ENCODE measurements at places on chromosomes 4 and X. TPM values are rescaled to one million over a fixed set of nuclear protein-coding genes. Genes with fewer than 3 reads are reported as not detected.

PRDM5 gene
- total RNA-seq = 14.2 TPM

ZMAT1 gene
- total RNA-seq = 4.1 TPM

DNA sequence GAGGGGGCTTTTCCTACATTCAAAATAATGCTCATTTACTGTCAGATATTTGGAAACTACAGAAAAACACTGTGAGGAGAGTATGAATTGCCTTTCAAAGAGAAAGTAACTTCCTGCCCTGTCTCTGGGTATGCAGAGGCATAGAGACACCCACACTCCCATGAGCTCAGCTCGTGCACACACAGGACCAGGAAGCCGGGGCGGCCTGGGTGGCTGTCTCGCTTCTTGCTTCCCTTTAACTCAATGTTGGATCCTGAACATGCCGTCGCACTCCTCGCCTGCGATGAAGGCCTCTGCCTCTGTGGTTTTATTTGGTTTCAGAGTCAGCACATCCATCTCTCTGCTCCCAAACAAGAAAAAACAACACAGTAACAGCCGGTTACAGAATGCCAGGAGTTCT lies 40.1 kb upstream of the GPR78 start:
- no peak for DNase-seq

SSX2B gene
- total RNA-seq = not detected

GAGE2A gene
- not detected for total RNA-seq

SSX2 gene
- total RNA-seq = not detected

- peak; percentile 29 for DNase-seq
These were observed 212.4 kb upstream of the TTC29 start for GRCh38 chr4:147157860-147158701.

- DNase-seq = peak; percentile 27
These were observed 14.1 kb downstream of the RAB40AL start for GRCh38 chrX:102950908-102951866.

PRAF2 gene
- total RNA-seq = 20.1 TPM

DNA sequence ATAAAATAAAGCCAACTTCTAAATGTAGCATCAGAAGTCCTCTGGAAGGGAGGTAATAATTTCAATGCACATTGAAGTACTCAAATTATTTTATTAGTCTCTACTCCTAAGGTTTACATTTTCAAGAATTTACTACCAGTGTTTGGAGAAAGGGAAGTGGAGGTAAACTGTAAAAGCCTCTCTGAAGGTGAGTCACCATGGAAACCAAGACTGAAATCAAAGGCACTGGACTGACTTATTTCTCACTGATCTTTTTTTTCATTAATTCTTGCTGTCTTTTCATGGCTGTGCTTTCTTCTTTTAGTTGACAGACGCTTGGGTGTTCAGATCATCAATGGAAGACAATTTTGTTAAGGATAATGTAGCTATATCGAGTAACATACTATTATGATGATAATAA lies 9.7 kb downstream of the SLC39A8 start:
- DNase-seq = no peak

SSX3 gene
- total RNA-seq = not detected

SHROOM3 gene
- total RNA-seq = 10.0 TPM

- DNase-seq = no peak
These were observed 11.2 kb upstream of the PLAC8 start for GRCh38 chr4:83125738-83126141.

JADE3 gene
- 5.3 TPM for total RNA-seq

DNA sequence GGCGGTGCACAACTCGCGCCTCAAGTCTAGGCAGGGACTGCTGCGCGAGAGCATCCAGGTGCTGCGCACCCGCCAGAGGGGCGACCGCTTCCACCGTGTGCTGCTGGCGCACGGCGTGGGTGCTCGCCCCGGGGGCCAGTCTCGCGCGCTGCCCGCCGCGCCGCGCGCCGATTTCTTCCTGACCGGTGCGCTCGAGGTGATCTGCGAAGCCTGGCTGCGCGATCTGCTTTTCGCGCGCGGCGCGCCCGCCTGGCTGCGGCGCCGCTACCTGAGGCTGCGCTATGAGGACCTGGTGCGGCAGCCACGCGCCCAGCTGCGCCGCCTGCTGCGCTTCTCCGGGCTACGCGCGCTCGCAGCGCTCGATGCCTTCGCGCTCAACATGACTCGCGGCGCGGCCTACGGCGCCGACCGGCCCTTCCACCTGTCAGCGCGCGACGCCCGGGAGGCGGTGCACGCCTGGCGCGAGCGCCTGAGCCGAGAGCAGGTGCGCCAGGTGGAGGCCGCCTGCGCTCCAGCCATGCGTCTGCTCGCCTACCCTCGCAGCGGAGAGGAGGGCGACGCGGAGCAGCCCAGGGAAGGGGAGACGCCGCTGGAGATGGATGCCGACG lies 1.3 kb downstream of the CHST7 start:
- no peak for DNase-seq

PF4V1 gene
- not detected for total RNA-seq

ABCG2 gene
- 1.4 TPM for total RNA-seq

GRCh38 chrX:64394874-64395567 lies at the start of gene MTMR8:
MTMR8 (minus strand) TSS chrX:64395452; CDS start chrX:64395363, 89 bp downstream.
- DNase-seq = peak; percentile 79

TEX28 gene
- total RNA-seq = not detected

EMCN gene
- 31.7 TPM for total RNA-seq

DNA sequence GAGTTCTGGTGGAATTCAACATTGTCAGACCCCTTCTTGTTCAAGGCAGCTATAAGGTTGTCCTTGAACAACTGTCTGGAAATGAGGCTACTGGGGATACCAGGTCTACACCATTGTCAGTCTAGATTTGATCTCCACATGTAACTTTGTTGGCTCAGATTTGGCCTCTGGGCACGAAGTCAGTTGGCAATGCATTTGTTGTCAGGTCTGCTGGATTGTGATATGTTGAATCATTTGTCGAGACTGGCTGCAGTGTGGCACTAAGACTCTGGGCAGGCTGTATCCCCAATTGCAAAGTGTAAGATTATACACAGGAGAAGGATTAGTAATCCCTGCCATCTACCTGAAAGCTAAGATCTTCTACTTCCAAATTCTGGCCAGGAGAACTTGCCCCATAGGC lies 26.5 kb downstream of the ZNF81 start:
- peak; percentile 21 for DNase-seq

TMEM185A gene
- total RNA-seq = 41.8 TPM

TCEAL5 gene
- total RNA-seq = 0.50 TPM

- no peak for DNase-seq
These were observed 417.7 kb downstream of the MAPK10 start for GRCh38 chr4:85942107-85942506.

CXCL6 gene
- 1.1 TPM for total RNA-seq

SLC6A14 gene
- not detected for total RNA-seq

DNA sequence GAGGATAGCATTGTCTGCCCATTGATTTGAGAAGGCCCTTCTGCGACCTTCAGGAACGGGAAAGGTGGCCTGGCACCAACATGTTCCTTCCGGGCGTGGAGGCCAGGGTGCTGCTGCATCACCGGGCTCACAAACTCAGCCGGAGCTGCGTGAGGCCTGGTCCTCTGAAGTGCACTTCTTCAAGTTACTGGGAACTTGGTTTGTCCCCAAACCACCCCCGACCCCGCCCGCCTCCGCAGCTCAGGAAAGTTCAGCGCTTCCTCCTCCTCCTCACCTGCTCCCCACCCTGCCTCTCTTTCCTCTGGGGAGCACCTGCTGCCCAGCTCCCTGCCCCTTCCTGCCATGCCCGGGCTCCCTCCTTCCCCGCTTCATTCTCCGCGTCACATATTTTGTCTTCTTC lies 116.0 kb upstream of the LRPAP1 start:
- no peak for DNase-seq

CAPN6 gene
- total RNA-seq = 0.09 TPM

DNA sequence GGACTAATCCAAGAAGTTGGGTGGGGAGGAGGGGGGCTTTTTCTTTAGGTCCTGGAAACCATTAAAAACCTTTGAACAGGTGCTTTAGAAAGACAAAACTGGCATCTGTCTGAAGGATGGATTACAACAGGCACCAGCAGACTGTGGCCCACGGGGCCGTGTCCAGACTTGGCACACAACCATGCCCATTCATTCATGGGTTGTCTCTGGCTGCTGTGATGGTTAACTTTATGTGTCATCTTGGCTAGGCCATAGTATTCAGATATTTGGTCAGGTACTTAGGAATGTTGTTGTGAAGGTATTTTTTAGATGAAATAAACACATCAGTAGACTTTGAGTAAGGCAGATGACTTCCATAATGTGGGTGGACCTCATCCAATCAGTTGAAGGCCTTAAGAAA lies 45.5 kb downstream of the TBL1X start:
- no peak for DNase-seq

DNA sequence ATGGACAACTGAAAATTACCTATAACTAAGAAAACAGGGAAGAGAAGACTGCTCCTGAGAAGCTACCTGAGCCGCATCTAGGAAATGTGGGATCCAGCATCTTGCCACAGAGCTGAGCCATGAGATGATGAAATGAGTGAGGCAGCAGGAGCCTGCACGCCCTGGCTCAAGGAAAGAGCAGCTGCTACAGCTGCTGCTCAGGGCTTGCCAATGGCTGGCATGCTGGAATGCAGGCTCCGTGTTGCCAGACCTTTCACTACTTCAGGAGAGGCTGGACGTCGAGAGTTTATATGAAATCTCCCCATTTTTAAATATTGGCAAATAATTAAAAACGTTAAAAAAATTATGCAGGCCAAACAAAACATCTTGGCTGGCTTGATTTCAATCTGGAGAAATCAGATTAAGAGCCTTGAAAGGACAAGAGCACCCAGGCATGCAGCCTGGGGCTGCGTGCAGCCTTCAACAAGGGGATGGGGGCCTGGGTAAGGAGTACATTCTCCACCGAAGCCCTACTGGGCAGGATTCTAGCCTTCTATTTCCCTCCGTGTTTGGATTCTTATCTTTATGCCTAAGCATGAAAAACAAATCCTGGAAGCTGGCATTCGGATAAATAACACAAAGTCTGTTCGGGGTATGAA lies 227.6 kb downstream of the NR3C2 start:
- DNase-seq = peak; percentile 61

- DNase-seq = no peak
These were observed 33.1 kb downstream of the STPG2 start for GRCh38 chr4:98110214-98110613.

- no peak for DNase-seq
These were observed 15.8 kb upstream of the LDB2 start for GRCh38 chr4:16914208-16914607.

GRCh38 chrX:46849933-46850332 lies 13.1 kb downstream of the RP2 start:
- DNase-seq = no peak

CDKL5 gene
- total RNA-seq = 8.3 TPM
